Activated CD4-positive, alpha-beta T cell treated with anti-CD3 and anti-CD28 coated beads for 1 hour (primary cell): ENCODE measurements at places on chromosomes 1 and 21.

DNA sequence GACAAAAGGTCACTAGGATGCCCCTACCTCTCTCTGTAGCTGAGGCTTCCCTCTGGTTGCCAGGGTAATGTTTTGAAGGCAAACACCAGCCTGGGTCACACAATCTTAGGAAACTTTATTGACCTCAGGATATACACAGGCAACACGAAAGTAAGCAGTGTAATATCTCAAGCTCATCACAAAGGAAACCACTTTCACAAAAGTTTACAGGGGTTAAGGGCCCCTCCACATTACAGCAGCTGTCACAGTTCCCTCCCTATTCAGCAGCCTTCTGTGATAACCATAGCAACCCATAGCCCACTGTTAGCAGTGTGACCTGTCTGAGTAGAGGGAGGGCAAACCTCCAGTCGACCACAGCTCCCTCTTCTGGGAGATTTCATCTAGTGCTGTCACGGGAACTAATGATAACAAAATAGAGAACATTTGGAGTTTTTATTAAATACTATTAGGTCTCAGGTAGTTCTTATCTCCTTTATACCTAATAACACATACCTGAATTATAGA, 149.8 kb downstream of the PTPRC start:
- no peak for DNase-seq

- DNase-seq, result no peak
Observed at GRCh38 chr1:156806512-156807440, 9.9 kb downstream of the SH2D2A start.

DNA sequence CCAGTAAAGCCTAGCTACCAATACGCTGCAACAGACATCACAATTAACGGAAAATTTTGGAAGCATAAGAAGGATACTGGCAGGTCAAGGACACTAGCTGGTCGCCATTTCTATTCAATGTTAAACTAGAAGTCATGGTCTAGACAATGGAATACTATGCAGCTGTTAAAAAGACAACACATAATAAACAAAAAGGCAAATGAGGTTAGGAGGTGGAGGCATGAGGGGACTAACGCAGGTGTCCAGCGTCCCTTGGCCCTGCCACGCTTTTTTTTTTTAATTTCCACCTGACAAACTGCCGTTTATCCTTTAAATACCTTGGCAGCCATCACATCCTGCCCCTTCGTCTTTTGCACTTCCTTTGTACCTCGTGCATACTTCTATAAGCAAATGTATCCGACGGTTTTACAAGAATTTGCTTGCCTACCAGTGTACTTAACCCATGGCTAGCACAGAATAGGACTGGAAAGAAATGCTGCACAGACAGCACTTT, 698 bp upstream of the SLC22A15 start:
- DNase-seq, result no peak

- no peak for DNase-seq
Observed at GRCh38 chr1:160623227-160623633, 23.6 kb downstream of the SLAMF1 start.

GRCh38 chr1:167431261-167431908, 86.9 kb downstream of the CD247 start:
- DNase-seq, result no peak
